ENCODE measurements at places on chromosomes 2 and 18.

- DNase-seq: no peak
These were observed 89.7 kb upstream of the GCFC2 start for GRCh38 chr2:75800456-75800855.

- DNase-seq: no peak
These were observed 498.0 kb downstream of the CCDC85A start for GRCh38 chr2:56681659-56682396.

DNA sequence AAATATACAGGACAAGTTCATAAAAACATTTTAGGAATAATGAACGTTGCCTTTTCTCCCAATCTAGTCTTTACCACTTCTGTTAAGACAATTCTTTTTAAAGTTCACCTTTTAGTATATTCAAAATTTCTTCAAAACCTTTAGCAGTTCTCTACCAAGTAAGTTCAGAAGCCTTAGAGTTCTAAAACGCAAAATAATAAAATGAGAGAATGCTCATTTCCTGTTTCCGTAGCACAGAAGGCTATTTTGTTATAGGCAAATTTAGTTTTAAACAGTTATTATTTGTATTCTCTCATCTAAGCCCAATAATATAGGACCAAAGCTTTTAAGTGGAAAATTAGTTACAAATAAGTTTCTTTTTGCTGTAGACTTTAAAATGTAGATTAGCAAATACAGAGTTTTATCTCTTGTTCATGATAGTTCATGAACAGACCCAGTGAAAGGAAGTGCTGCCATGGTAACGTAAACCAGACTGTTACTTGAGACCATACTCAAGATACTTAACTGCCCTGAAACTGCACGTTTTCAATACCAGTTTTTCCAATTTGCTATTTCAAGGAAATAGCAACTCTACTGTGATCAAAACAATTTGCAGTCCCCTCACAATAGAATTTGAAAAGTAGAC, 173.1 kb upstream of the STON1 start:
- DNase-seq: no peak

GRCh38 chr2:129861666-129862288, 117.7 kb upstream of the RAB6C start:
- DNase-seq: no peak
